ENCODE measurements at places on chromosomes 3 and 15. TPM values are rescaled to one million over a fixed set of nuclear protein-coding genes. Genes with fewer than 3 reads are reported as not detected.

ERICH6 gene
- total RNA-seq: not detected

GRCh38 chr3:73559749-73560148 lies 65.0 kb downstream of the PDZRN3 start:
- DNase-seq: no peak

DNA sequence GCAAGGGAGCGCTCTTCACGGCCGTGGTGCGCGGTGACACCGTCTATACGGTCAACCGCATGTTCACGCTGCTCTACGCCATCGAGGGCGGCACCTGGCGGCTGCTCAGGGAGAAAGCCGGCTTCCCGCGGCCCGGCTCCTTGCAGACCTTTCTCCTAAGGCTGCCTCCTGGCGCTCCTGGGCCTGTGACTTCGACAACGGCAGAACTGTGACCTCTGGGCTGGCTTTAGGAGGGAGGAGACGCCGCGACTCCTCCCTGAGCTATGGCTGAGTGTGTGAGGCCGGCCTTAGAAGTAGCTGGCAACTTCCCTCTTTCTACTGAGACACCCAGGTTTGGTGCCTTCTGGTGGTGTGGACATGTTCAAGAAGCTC lies 1.4 kb downstream of the KBTBD13 start:
- DNase-seq: peak; percentile 33

GRCh38 chr15:27706300-27706699 lies 392.8 kb downstream of the OCA2 start:
- no peak for DNase-seq

GRCh38 chr3:54538346-54538745 lies 389.5 kb downstream of the LRTM1 start:
- DNase-seq: peak; percentile 12
